ENCODE measurements at places on chromosomes 1 and 21. TPM values are rescaled to one million over a fixed set of nuclear protein-coding genes. Genes with fewer than 3 reads are reported as not detected.

PI4KB gene
- 52.7 TPM for total RNA-seq

RAB25 gene
- not detected for total RNA-seq

GRCh38 chr21:44301141-44301540 is 1.3 kb downstream of the PFKL start:
- peaks cover 17% of the 10 kb centered on the region for H3K4me1 ChIP-seq
- peak overlapping the region; percentile 59 for H3K4me3 ChIP-seq
- no peak for DNase-seq
- H3K36me3 ChIP-seq, result no peaks in the 10 kb centered on the region
- peak overlapping the region; percentile 63 for H3K27ac ChIP-seq

DNA sequence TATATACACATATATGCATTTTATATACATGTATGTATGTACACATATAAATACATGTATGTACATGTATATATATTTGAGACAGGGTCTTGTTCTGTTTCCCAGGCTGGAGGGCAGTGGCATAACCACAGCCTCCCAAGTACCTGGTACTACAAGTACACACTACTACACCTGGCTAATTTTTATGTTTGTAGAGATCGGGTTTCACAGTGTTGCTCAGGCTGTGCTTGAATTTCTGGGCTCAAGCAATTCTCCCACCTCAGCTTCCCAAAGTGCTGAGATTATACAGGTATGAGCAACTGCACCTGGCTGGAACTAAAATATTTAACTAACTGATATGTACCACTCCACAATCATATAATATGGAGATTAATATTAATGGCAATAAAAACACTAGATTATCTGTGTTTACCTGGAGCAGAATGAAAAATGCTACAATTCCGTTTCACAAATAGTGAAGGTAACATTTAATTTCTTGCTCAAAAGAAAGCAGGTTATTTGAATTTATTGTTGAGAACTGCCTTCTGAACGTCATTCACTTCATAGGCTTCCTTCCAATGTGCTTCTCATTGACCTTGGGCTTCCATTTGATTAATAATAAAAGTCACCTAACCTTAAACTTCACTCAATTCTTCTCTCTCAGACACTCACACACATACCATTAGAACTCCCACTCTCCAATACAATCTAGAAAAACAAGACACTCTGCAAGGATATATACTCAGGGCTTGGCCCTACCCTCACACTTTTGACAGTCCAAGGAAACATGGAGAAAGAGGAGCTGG is 57.0 kb downstream of the PTGER3 start:
- no peaks in the 10 kb centered on the region for H3K27me3 ChIP-seq
- no peak for DNase-seq
- H3K27ac ChIP-seq, result no peak overlapping the region
- H3K4me1 ChIP-seq, result no peaks in the 10 kb centered on the region

GRCh38 chr21:39196838-39197237 is 13.6 kb upstream of the PSMG1 start:
- DNase-seq, result no peak
- H3K4me1 ChIP-seq, result no peaks in the 10 kb centered on the region
- no peaks in the 10 kb centered on the region for H3K27me3 ChIP-seq
- no peak overlapping the region for H3K27ac ChIP-seq
- peaks cover 38% of the 10 kb centered on the region for H3K36me3 ChIP-seq
- H3K4me3 ChIP-seq, result no peak overlapping the region

GRCh38 chr1:160797271-160797709 is 1.3 kb downstream of the LY9 start:
- no peak overlapping the region for H3K27ac ChIP-seq
- 0 out of 2 replicates have a peak, but pooled peaks cover 2% of the 10 kb centered on the region for H3K27me3 ChIP-seq
- no peak overlapping the region for H3K4me3 ChIP-seq
- H3K36me3 ChIP-seq, result no peaks in the 10 kb centered on the region
- no peaks in the 10 kb centered on the region for H3K4me1 ChIP-seq
